Cortex of kidney (tissue), 1 donor: ENCODE measurements at places on chromosomes 2 and 18.

DNA sequence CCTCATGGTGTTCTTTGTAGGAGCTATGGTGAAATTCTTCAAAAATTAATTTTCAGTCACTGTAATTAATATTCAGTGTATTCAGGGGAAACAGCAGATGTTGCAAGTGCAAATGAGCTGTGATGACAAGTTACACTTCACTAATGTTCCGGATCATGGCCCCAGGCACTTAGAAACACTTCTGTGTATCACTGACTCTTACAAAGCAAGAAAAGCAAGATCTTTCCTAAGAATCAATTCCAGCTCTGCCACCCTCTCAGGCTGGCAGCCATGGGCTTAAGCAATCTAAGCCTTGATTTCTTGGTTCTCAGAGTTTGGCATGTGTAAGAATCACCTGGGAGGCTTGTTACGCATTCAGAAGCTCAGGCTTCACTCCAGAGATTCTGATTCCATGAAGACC, 78.0 kb downstream of the MARCHF4 start:
- DNase-seq, result no peak

DNA sequence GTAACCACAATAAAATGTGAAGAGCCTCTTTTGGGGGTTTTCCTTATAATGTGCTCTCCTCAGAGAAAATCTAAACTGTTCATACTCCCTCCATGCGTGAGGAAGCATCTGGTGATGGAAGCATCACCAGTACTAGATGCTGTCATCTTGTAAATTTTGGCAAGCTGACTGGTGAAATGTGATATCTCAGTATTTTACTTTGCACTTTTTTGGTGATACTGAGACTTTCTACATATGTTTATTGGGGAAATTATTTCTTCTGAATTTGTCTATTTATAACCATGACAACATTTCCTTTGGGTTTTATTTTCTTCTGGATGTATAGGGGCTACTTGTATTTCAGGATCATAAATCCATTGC, 95.9 kb upstream of the DLGAP1 start:
- no peak for DNase-seq

DNA sequence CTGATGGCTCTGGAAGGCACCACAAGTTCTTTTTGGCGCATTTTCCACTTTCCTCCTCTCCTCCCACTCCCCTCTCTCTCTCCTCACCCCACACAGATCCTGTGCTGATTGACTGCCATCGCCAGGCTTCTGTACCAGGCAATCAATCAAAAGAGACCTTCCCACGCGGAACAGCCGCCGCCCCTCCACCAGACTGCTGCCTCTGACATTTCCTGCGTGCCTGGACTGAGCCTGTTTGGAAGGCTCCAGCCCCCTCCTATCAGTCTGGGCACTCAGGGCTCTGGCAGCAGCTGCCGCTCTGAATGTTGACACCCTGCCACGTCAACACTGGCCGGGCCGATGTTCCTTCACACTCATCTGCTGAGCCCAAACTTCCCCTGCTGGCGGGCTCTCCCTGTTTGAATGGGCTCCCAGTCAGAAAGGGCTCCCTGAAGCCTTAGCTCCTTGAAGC, 467.7 kb downstream of the EPHA4 start:
- no peak for DNase-seq

DNA sequence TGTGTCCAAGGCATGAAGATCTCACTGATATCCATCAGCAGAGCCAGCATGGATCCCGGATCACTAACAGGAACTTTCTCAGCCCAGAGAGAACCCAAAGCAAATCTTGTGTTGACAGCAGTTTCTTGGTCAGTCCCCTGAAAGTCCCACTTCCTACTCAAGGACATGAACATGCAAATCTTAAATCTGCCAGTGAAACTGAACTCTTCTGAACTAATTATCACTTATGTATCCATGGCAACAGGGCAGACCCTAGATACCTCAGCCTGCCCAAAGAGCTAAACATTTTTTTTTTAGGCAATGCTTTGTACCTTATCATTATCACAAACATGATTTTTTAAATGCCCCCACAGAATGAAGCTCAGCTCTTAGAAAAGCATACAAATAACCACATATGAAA, 127.8 kb upstream of the DDX18 start:
- DNase-seq, result no peak

DNA sequence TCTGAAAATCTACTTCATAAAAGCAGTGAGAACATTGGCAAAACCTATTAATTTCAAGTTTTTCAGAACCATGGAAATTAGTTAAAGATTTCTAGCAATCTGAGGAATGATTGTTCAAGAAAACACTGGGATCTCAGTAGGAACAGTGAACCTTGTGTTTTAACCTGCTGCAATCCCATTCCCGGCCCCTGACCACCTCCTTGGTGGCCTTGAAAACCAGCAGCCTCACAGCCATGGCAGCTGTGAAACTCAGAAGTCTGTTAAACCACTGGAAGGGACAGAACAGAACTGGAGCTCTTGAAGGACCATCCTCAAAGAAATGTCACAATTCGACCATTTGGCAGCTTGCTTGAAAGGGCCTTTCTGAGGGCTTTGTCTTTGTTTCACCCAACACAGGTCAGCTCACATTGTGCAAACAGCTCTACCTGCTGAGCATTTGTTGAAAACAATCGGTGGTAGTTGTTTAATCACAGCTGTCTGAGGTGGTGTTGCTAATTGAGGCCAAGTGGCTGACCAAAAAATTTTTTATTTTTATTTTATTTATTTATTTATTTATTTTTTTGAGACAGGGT, 25.8 kb downstream of the NEDD4L start:
- no peak for DNase-seq

DNA sequence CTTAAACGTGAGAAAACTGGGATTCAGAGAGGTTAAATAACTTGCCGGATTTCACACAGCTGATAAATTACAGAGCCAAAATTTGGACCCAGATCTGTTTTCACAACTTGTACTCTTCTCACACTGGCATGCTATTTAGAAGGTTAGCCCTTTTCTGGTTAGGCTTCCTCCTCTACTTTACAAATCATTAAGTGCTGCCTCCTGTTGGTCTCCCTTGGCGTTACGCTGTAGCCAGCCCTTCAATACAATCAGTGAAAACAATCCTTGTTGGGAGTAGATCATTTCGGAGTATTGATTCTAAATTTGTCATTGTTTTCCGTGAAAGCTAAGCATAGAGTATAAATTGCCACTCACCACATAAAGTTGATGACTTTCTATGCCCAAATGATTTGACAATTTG, 153.5 kb downstream of the ARHGAP15 start:
- DNase-seq, result no peak

DNA sequence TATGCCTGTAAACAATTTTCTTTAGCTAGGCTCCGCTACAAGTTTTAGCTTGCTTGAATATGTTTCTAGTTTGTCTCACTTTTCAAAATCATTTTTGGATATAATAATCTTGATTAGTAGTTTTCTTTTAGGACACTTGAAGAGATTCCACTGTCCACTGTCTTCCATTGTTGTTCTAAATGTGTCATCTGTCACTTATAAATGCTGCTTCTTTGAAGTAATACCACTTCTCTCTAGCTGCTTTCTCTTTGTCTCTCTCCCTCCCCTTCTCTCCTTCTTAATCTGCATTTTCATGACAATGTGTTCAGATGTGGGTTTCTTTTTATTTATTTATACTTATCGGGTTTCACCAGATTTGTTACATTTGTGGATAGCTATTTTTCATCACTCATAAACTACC, 73.7 kb upstream of the DPP10 start:
- DNase-seq, result no peak

- DNase-seq, result no peak
Measured at GRCh38 chr18:76978616-76979015, 154.0 kb downstream of the MBP start.

DNA sequence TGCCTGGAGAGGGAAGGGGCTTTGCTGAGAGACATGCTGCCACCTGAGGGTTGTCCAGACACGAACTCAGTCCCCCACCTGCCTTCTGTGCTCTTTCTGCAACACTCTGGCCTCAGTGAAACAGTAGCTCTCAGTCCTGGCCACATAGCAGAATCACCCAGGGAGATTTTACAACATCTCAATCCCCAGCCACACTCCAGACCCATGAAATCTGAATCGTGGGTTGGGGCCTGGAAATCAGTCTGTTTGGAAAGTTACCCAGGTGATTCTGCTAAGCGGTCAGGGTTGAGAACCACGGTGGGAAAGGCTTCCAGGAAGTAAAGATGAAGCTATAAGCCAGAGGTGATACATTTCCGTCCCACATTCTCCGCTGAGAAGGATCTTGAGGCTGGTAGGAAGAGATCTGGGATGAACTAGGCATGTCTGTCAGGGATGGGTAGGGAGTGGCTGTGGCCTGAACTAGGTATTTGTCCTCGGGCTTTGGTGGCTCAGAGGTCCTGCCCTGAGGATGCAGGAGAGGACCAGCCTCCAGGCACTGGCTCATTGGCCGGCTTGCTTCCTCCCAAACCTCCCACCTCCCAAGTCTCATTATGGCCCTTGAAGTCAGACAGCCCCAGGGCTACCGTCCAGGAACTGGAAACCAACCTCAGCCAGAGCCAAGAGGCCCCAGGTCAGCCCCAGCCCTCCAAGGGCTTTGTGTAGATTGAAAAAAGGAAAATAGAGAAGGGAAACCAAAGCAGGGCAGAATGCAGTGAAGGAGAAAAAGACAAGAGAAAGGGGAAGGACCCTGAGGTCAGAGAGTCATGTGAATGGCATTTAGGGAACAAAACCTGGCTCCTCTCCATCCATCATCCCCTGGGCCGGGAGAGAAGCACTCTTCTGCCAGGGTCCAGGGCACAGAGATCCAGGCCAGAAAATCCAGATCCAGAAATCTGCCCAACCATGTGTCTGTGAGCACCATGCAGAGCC, 119.6 kb downstream of the ZFP36L2 start:
- DNase-seq, result no peak

- no peak for DNase-seq
Measured at GRCh38 chr18:48833701-48834412, 116.9 kb downstream of the SMAD7 start.
